ENCODE measurements at places on chromosomes 5 and 9.

GRCh38 chr9:86676396-86676795, 270.9 kb downstream of the GAS1 start:
- no peak for DNase-seq

DNA sequence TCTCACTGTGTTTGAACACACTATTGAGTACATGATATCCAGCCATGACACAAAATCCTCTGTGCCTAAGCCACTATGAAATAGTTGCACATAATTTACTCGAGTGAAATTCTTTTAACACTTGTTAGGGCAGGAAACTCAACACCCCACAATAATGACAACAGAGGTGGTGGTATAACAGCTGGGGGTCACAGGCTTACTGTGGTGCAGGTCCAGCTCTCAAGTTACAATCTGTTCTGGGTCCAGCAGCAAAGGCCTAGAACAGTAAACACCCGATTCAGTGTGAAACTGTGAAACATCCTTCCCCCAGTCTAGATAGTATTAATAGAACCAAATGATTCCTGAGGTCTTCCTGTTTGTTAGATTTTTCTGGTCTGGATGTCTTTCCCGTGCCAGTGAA, 102.9 kb upstream of the APC start:
- DNase-seq: no peak

DNA sequence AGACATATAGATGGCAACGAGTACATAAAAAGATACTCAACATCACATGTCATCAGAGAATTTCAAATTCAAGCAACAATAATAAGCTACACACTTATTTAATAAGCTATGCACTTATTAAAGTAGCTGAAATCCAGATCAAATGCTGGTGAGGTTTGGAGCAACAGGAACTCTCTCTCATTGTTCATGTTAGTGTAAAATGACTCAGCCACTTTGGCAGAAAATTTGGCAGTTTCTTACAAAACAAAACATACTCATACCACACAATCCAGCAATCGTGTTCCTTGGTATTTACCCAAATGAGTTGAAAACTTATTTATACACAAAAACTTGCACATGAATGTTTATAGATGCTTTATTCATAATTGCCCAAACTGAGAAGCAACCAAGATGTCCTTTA, 131.5 kb upstream of the NFIL3 start:
- no peak for DNase-seq

GRCh38 chr9:125881042-125881441, 133.9 kb downstream of the PBX3 start:
- no peak for DNase-seq

DNA sequence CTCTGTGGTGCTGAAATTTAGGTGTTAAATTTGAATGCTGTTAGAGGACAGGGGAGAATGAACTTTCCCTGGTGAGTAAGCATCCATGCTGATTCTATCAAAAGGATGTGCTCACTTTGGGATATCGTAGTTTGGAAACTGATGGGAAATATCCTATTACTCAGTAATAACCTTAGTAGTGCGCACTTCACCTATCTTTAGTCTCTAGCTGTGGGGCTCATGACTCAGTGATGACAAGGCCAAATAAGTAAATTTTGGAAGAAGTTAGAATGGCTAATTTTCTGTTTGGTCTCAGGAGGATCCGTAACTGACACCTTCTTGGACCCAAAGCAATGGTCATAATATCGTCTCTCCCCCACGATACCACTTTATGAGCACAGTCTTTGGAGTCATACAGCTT, 448.4 kb downstream of the PSAT1 start:
- no peak for DNase-seq

DNA sequence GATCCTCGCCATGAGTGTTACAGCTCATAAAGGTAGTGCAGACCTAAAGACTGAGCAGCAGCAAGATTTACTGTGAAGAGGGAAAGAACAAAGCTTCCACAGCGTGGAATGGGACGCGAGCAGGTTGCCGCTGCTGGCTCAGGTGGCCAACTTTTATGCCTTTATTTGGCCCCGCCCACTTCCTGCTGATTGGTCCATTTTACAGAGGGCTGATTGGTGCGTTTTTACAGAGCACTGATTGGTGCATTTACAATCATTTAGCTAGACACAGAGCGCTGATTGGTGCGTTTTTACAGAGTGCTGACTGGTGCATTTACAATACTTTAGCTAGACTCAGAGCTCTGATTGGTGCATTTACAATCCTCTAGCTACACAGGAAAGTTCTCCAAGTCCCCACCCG, 13.9 kb downstream of the PLK2 start:
- DNase-seq: no peak

- DNase-seq: no peak
These were observed 5.2 kb upstream of the FCN2 start for GRCh38 chr9:134875371-134875770.

DNA sequence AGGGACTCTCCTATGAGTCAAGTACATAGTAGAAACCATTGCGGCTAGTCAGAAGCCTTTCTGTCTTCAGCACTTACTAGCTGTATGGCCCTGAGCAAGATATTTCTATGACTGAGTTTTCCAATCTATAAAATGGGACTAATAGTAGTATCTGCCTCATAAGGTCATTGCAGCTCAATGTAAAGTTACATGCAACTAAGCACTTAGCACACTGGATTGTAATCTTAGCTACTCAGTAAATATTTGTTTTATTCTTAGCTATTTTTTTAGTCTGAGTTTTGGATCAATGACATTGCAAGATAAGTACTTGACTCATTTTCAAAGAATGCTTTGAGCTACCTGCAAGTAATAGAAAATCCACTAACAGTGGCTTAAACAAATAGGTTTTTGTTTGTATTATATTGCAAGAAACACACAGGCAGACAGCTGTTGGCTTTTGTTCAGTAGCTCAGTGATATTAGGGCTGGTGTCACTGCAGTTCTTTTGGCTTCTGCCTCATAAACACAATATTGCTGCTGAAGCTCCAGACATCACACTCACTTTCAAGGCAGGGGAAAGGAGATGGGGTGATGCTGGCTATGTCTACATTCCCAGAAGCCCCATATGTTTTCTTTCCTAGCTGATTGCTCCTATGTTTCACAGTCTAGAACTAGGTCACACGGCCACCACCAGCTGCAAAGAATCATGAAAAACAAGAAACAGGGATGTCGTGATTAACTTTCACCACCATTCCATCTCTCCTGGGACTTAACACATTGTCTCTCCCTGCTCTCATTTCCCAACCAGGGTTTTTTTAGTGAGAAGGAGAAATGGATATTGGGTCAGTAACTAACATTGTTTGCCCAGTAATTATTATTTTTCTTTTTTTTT, 26.9 kb upstream of the FAT2 start:
- DNase-seq: no peak

- DNase-seq: peak; percentile 89
These were observed 83.2 kb downstream of the FOXD1 start for GRCh38 chr5:73365301-73365853.

GRCh38 chr5:74336297-74336696, 304.2 kb downstream of the ENC1 start:
- no peak for DNase-seq

- no peak for DNase-seq
These were observed 55.7 kb downstream of the VCAN start for GRCh38 chr5:83527221-83527620.

- DNase-seq: no peak
These were observed 21.2 kb downstream of the FAXDC2 start for GRCh38 chr5:154829181-154829588.

DNA sequence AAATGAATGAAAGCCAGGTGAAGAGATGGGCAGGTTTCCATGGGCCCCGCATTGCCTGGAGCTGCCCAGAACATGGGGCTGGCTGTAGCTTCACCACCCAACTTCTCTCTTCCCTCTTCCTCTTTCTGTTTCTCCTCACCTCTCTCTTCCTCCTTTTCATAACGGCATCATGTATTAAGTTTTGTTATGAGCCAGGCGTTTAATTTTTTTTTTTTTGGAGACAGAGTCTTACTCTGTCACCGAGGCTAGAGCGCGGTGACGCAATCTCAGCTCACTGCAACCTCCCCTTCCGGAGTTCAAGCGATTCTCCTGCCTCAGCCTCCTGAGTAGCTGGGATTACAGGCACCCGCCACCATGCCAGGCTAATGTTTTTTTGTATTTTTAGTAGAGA, 13.0 kb upstream of the SPINK4 start:
- DNase-seq: no peak
